ENCODE measurements at places on chromosomes 16 and 17.
A peak's percentile ranks its signal among the peaks of the same experiment; 100 is the strongest.

- H3K4me1 ChIP-seq = no peaks in the 10 kb centered on the region
- no peaks in the 10 kb centered on the region for H3K27me3 ChIP-seq
- no peak overlapping the region for H3K4me3 ChIP-seq
- peaks cover 78% of the 10 kb centered on the region for H3K36me3 ChIP-seq
Observed at GRCh38 chr17:37430051-37430627, 23.5 kb downstream of the TADA2A start.

DNA sequence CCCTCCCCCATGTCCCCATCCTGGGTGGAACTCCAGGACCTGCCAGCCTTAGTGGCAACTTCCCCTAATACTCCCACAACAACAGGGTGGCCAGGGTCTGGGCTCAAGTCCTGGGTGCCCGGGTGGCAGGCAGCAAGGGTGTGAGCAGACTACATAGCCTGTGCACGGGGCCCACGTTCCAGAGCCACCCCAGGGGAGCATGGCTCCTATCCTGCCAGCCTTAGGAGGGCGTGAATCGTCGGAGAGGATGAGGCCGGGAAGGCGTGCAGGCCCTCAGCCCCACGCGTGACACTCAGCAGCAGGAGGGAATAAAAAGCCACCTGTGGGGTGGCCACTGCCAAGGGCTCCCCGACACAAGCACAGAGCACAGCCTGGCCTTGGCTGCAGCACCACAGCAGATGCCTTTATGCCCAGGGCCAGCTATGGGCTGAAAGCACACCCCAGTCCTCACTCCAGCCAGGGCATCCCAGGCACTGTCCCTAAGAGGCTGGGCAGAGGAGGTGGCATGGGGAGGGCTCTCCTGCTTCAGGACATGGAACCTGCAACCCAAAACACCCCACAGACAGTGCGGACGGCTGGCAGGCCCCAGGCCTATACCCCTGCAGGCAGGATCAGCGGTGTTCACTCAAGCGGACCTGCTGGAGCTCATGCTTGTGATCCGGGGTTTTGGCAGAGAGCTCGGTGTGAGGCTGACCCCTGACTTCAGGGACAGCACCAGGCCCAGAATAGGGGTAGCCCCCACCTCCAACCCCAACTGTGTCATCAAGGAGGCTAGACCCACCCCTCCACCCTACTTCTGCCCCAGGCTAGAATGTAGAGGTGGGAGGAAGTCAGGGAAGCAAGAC, 2.7 kb downstream of the BCAR1 start:
- DNase-seq = no peak
- H3K4me1 ChIP-seq = peaks cover 97% of the 10 kb centered on the region
- H3K27me3 ChIP-seq = no peaks in the 10 kb centered on the region
- H3K36me3 ChIP-seq = no peaks in the 10 kb centered on the region
- H3K4me3 ChIP-seq = peak overlapping the region; percentile 74

- DNase-seq = no peak
- H3K4me3 ChIP-seq = no peak overlapping the region
- peaks cover 15% of the 10 kb centered on the region for H3K36me3 ChIP-seq
- H3K27ac ChIP-seq = peak overlapping the region; percentile 83
- no peaks in the 10 kb centered on the region for H3K27me3 ChIP-seq
- H3K4me1 ChIP-seq = peaks cover 35% of the 10 kb centered on the region
Observed at GRCh38 chr17:79073706-79074088, 927 bp upstream of the ENGASE start.

- H3K4me3 ChIP-seq = no peak overlapping the region
- no peaks in the 10 kb centered on the region for H3K36me3 ChIP-seq
- H3K27me3 ChIP-seq = no peaks in the 10 kb centered on the region
- no peak overlapping the region for H3K27ac ChIP-seq
- no peak for DNase-seq
Observed at GRCh38 chr17:38663964-38664644, 10.7 kb downstream of the EPOP start.

GRCh38 chr16:303760-304505, 21.0 kb downstream of the PDIA2 start:
- H3K4me1 ChIP-seq = no peaks in the 10 kb centered on the region
- no peak for DNase-seq
- no peak overlapping the region for H3K27ac ChIP-seq
- H3K36me3 ChIP-seq = peaks cover 6% of the 10 kb centered on the region
- H3K4me3 ChIP-seq = no peak overlapping the region

- no peaks in the 10 kb centered on the region for H3K4me1 ChIP-seq
- no peak overlapping the region for H3K4me3 ChIP-seq
- peaks cover 46% of the 10 kb centered on the region for H3K36me3 ChIP-seq
- no peak for DNase-seq
- no peak overlapping the region for H3K27ac ChIP-seq
- H3K27me3 ChIP-seq = no peaks in the 10 kb centered on the region
Observed at GRCh38 chr17:80845069-80845862, 146.4 kb upstream of the CHMP6 start.

- H3K27ac ChIP-seq = no peak overlapping the region
- no peaks in the 10 kb centered on the region for H3K4me1 ChIP-seq
- no peaks in the 10 kb centered on the region for H3K36me3 ChIP-seq
- no peak overlapping the region for H3K4me3 ChIP-seq
- no peak for DNase-seq
Observed at GRCh38 chr17:60769327-60769726, 91.7 kb downstream of the BCAS3 start.

DNA sequence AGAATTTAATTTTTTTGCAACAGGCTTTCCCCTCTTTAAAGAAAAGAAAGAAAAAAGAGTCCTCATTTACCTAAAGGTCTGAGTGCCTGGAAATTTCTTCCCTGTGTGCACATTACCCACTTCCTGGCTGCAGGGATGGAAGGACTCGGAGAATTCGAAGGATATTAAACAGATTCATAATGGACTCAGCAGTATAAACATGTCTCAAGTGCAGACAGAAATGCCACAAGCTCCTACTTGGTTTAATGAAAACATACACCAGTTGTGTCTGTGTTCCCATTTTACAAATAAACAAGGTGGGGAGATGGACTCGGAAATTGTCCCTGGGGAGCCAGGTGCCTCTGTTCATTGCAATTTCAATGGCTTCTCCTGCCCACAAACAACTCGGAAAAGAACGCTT, 47.2 kb downstream of the MEOX1 start:
- H3K4me1 ChIP-seq = peaks cover 10% of the 10 kb centered on the region
- no peaks in the 10 kb centered on the region for H3K36me3 ChIP-seq
- H3K27ac ChIP-seq = no peak overlapping the region
- DNase-seq = no peak
- no peak overlapping the region for H3K4me3 ChIP-seq
- H3K27me3 ChIP-seq = no peaks in the 10 kb centered on the region

- no peak for DNase-seq
- H3K4me3 ChIP-seq = no peak overlapping the region
- peaks cover 4% of the 10 kb centered on the region for H3K4me1 ChIP-seq
- H3K27ac ChIP-seq = peak overlapping the region; percentile 36
Observed at GRCh38 chr17:1617620-1618174, 10.9 kb downstream of the SLC43A2 start.

DNA sequence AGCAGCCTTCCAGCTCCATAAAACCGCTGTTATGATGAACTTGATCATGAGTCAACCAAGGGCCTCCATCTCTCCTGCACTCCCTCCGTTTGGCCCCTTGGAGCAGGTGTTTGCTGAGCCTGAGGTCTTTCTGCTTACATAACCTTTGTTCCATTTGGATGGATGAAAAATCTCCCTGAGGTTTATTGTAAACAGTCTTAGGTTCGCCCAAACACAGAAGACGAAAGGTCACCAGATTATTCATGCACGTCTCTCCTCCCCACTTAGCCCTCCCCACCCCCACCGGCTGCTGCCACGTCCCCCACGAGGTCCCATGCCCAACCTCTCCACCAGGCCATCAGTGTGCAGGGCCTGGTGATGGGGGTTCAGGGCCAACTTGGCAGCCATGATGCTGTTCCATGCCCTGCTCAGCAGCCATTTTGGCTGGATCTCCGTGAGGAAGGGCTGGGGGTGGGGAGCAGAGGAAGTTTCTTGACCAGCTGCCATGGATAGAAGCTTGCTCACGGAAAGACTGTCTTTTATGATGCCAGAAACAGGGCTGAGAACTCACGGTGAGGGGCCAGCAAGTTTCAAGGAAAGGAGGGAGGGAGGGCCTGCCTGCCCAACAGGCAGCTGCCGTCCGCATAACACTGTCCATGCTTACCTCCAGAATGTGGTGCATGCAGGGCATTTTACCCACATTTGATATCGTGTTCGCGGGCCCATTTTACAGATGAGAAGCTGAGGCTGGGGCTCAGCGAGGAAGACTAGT, 47.8 kb upstream of the FOXF1 start:
- no peaks in the 10 kb centered on the region for H3K27me3 ChIP-seq
- H3K36me3 ChIP-seq = no peaks in the 10 kb centered on the region
- no peak overlapping the region for H3K4me3 ChIP-seq
- peak overlapping the region; percentile 77 for H3K27ac ChIP-seq
- no peaks in the 10 kb centered on the region for H3K4me1 ChIP-seq

GRCh38 chr16:11992008-11992584, 15.6 kb downstream of the SNX29 start:
- no peak overlapping the region for H3K4me3 ChIP-seq
- H3K36me3 ChIP-seq = no peaks in the 10 kb centered on the region
- H3K4me1 ChIP-seq = peaks cover 22% of the 10 kb centered on the region
- DNase-seq = no peak

DNA sequence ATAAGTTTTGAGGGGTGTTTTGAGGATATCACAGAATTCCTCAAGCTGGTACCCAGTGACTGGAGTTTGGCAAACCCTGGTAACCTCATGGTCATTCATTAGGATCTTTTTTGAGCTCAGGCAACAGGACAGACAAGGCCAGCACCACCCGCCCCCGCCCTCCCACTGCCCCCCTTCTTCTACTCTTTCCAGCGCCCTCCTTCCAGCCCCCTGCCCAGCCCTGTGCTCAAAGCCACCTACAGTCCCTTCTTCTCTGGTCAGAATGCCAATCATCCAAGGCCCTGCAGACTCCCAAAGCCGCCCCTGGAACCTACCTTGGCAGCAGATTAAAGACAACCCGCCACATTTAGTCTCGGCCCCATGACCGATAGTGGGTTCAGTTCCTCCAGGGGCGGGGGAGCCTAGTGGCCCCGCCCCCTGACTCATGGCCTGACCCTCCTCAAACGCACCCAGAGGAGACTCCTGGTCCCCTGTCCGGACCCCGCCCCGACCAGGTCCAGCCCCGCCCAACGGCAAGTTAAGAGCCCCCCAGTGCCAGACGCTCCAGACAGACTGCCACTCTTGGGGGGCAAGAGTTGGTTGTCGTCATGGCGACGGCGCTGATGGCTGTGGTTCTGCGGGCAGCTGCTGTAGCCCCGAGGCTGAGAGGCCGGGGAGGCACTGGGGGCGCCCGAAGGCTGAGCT, at the start of gene NAGS:
Gene NAGS, plus strand, starts transcription at position 546 of the 684 bp plus-strand sequence. Its CDS starts 42 bp downstream, at position 588.
- peaks cover 51% of the 10 kb centered on the region for H3K27me3 ChIP-seq
- H3K36me3 ChIP-seq = no peaks in the 10 kb centered on the region
- peaks cover 45% of the 10 kb centered on the region for H3K4me1 ChIP-seq
- H3K4me3 ChIP-seq = peak within 1 kb of the TSS; percentile 60
- DNase-seq = no peak

GRCh38 chr17:77394540-77395295, 253.9 kb downstream of the SEC14L1 start:
- no peak overlapping the region for H3K4me3 ChIP-seq
- peak overlapping the region; percentile 99 for H3K27ac ChIP-seq
- H3K36me3 ChIP-seq = no peaks in the 10 kb centered on the region
- no peak for DNase-seq

GRCh38 chr16:972316-973002, 1.7 kb upstream of the LMF1 start:
- H3K36me3 ChIP-seq = peaks cover 3% of the 10 kb centered on the region
- no peak overlapping the region for H3K27ac ChIP-seq

GRCh38 chr16:56263711-56264608, 72.7 kb downstream of the GNAO1 start:
- peaks cover 6% of the 10 kb centered on the region for H3K4me1 ChIP-seq
- no peaks in the 10 kb centered on the region for H3K36me3 ChIP-seq
- H3K27ac ChIP-seq = no peak overlapping the region
- no peak for DNase-seq
- no peak overlapping the region for H3K4me3 ChIP-seq

DNA sequence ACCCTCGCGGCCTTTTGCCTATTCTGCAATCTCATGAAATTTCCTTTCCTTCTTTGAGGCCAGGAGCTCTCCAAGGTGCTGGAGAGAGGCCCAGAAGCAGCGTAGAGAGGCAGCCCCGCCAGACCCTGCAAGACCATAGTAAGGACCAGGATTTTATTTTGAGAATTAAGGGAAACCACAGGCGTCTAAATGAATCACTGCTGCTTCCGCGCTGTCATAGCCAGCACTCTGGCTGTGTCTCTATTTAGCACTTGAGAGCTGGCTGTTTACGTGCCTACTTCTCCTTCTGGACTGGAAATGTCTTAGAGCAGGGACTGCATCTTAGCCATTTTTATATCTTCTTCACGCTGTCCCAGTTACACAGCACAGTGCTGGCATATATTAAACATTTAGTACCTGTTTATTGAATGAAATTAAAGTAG, 37.6 kb upstream of the PIRT start:
- peaks cover 32% of the 10 kb centered on the region for H3K27me3 ChIP-seq
- no peak overlapping the region for H3K27ac ChIP-seq
- H3K4me3 ChIP-seq = no peak overlapping the region

- DNase-seq = no peak
- H3K27ac ChIP-seq = no peak overlapping the region
- no peaks in the 10 kb centered on the region for H3K27me3 ChIP-seq
- peaks cover 45% of the 10 kb centered on the region for H3K4me1 ChIP-seq
Observed at GRCh38 chr17:4542726-4543191, 12.4 kb downstream of the MYBBP1A start.

- H3K4me3 ChIP-seq = no peak overlapping the region
- H3K27ac ChIP-seq = no peak overlapping the region
- peaks cover 19% of the 10 kb centered on the region for H3K4me1 ChIP-seq
- H3K27me3 ChIP-seq = no peaks in the 10 kb centered on the region
- peaks cover 20% of the 10 kb centered on the region for H3K36me3 ChIP-seq
Observed at GRCh38 chr17:82200135-82200534, 12.5 kb downstream of the CCDC57 start.

GRCh38 chr16:49739381-49739780, 116.5 kb downstream of the ZNF423 start:
- H3K4me1 ChIP-seq = peaks cover 10% of the 10 kb centered on the region
- no peak overlapping the region for H3K4me3 ChIP-seq
- no peak for DNase-seq
- H3K36me3 ChIP-seq = no peaks in the 10 kb centered on the region

DNA sequence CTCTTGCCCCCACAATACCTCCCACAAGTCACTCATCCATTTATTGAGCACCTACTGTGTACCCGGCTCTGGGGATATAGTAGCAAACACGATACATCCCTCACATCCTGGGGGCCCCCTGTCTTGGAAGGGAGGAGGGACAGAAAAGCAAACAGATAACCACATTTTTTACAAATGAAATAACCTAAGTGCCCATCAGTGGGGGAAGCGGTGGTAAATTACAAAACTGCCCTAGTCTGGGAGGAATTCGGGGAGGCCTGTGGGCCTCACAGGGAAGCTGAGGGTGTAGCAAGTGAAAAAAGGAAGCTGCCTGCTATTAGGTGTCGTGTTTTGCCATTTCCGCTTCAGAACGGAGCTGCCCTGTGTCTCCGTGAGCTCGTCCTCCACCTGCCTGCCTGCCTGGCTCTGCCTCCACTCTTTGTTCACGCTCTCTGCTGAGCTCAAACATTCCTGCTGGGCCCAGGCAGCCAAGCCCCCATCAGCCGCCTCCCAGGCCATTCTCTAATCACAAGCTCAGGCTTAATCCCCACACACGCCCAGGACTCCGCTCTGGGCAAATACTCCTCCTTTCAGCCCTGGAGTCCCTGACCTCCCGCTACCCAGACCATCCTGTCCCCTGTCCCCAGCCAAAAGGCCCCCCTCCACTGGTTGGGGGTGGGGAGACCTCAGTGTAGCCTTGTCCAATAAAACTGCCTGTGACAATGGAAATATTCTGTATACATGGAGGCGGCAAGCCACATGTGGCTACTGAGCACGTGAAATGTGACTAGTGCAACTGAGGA, 10.2 kb upstream of the SEC14L5 start:
- DNase-seq = no peak
- H3K27me3 ChIP-seq = no peaks in the 10 kb centered on the region
- peaks cover 32% of the 10 kb centered on the region for H3K4me1 ChIP-seq
- H3K27ac ChIP-seq = no peak overlapping the region
- no peak overlapping the region for H3K4me3 ChIP-seq

Measured in esophagus muscularis mucosa (tissue), 4 donors.